Nephron progenitor cell (in vitro differentiated cells): ENCODE measurements at places on chromosomes 16 and 17.
A peak's percentile ranks its signal among the peaks of the same experiment; 100 is the strongest.

- DNase-seq = no peak
Observed at GRCh38 chr16:56318827-56319140, 106.6 kb downstream of the AMFR start.

DNA sequence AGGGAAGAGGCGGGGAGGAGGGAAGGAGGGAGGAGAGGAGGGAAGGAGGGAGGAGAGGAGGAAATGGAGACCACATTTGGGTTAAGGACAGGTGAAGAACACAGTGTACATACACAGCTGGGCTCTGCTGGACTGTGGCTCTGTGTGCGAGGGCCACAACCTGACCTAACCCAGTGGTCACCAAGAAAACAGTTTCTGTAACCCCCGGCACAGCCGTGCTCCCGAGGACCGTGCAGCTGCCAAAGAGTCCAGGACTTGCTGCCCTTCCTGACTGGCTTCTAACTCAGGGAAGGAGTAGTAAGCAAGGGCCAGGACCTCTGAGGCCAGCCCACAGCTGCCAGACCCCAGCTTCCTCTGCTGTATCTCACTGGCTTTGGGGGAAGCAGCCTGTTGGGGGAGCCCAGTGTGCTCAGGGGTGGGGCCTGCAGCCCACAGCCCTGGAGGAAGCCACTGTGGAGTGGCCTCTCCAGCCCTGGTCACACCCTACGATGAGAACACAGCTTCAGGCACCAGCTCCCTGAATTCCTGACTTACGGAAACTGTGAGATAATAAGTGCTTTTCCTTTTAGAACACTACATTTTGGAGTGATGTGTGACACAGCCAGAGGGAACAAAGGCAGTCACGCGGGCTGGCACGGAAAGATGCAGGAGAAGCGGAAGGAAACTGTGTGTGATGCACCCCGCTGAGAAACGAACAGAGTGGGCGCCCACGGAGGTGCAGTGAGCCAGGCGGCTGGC lies 32.3 kb downstream of the SLC7A5 start:
- DNase-seq = no peak

DNA sequence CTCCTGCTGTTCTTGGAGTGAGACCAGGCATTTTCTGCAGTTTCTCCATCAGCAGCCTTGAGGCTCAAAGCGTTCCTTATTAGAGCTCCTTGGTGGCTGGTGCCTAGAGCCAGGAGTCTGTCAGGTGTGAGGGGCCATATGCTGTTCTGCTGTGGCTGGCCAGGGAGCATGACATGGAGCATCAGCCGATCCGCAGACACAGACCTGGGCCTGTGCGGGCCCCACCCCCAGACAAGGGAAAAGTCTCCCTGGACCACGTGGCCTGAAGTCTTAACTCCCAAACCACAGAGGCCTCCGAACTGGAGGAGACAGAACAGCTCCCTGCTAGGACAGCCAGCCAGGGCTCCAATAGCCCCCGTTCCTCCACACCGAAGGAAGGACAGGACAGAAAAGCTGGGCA lies 162.7 kb upstream of the CIBAR2 start:
- DNase-seq = no peak

DNA sequence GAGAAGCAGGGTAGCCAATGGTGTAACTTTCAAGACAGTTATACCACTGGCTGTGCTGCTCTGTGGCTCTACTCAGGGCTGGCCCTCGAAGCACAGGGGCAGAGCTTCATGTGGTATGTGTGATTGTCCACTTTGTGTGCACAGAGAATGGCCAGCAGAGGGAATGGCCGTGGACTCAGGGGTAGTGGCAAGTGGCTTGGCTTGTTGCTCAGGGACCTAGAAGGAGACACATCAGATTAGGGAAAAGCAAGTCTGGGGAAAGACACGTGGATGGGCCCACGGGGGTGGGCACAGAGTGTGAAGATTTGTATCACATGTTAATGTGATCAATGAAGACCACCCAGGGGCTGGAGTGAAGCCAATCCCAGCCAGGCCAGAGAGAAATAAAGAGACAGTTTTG lies 20.0 kb upstream of the XYLT2 start:
- DNase-seq = no peak

DNA sequence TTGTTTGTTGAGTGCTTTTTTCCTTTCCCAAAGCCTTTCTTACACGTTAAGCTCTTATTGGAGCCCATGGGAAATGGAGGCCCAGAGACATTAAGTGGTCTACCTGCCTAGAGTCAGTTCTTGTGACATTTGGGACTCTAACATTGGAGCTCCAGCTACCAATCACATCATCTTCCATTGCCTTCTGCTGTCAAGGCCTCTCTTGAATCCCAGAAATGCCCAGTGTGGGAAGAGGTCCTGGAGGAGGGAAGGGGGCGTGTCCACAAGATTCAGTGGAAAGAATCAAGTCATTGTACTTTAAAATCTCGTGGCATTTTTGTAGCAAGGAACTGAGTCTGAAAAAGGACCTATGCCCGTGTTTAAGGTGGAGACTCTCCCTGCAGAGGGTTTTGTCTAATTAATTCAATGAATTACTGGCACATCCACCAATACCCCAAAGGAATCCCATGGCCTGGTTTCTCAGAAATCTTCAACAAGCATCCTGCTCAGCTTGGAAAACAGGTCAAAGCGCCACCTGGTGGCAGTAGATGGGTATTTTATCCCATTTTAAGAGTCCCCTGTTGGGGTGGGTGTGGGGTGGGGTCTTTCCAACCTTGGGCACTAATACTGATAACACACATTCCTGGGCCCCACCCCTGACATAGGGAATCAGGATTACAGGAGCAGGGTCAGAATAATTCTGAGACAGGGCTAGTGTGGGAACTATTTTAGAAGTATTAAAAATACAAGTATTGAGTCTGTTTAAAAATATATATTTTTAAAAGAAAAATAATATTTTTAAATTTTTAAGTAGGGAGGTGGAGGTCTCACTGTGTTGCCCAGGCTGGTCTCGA lies 24.6 kb downstream of the GPT2 start:
- peak; percentile 85 for DNase-seq
